ENCODE measurements at places on chromosomes 13 and 19.

DNA sequence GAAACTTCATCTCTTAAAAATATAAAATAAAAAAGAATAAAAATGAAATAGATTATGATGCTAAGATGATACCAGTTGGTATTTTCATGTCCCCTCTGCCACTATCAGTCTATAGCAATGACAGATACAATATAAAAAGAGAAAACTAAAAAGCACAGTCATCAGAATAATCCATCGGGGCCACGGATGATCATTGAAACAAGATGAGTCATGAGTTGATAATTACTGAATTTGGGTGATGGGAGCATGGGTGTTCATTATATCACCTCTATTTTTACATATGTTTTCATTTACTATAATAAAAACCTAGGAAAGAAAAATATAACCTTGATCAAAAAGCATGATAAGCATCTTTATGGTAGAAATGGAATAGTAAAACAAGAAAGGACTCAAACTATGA, 41.1 kb downstream of the PIBF1 start:
- no peak for DNase-seq
- no peak overlapping the region for H3K27ac ChIP-seq
- H3K4me3 ChIP-seq: no peak overlapping the region
- peaks cover 9% of the 10 kb centered on the region for H3K36me3 ChIP-seq
- no peaks in the 10 kb centered on the region for H3K27me3 ChIP-seq

GRCh38 chr13:102825921-102826706, 19.7 kb upstream of the ERCC5 start:
- H3K4me3 ChIP-seq: no peak overlapping the region
- no peak for DNase-seq
- no peaks in the 10 kb centered on the region for H3K27me3 ChIP-seq
- no peak overlapping the region for H3K27ac ChIP-seq

- H3K27me3 ChIP-seq: no peaks in the 10 kb centered on the region
- H3K27ac ChIP-seq: no peak within 1 kb of the TSS
- H3K36me3 ChIP-seq: no peaks in the 10 kb centered on the region
- DNase-seq: peak; percentile 93
- peaks cover 19% of the 10 kb centered on the region for H3K4me1 ChIP-seq
These were observed at the start of gene ZIK1 for GRCh38 chr19:57583521-57584416. ZIK1 (plus strand) TSS chr19:57584145; CDS start chr19:57584357, 212 bp downstream.

DNA sequence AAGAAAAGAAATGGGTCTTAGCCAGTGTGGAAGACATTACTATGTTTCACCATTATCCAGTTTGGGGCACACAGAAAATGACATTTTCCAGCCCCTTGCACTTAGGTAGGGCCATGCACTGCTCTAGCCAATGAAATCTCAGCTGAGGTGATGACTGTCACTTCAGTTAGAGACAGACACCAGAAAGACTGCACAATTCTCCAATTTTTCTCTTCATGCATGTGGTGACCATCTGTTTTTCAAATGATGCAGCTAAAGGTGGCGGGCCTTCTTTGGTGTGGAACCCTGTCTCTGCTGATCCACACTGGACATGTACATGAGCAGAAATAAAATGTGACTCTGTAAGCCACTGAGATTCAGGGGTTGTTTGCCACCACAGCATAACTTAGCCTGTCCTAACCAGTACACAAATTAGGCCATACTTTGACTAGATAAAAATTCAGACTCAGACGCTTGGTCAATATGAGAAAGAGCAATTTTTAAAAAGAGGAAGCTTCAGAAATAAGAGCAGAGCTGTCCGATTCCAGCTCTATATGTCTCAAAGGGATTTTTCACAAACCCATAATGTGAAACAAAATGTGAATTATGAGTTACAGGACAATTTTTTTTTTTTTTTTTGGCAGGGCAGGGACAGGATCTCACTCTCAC, 6.7 kb downstream of the ZNF565 start:
- no peak for DNase-seq
- no peaks in the 10 kb centered on the region for H3K27me3 ChIP-seq
- no peak overlapping the region for H3K4me3 ChIP-seq
- no peaks in the 10 kb centered on the region for H3K4me1 ChIP-seq
- no peaks in the 10 kb centered on the region for H3K36me3 ChIP-seq
- no peak overlapping the region for H3K27ac ChIP-seq

Data from adrenal gland (tissue), 19 donors.